ENCODE measurements at places on chromosomes 6 and 20.
A peak's percentile ranks its signal among the peaks of the same experiment; 100 is the strongest.

DNA sequence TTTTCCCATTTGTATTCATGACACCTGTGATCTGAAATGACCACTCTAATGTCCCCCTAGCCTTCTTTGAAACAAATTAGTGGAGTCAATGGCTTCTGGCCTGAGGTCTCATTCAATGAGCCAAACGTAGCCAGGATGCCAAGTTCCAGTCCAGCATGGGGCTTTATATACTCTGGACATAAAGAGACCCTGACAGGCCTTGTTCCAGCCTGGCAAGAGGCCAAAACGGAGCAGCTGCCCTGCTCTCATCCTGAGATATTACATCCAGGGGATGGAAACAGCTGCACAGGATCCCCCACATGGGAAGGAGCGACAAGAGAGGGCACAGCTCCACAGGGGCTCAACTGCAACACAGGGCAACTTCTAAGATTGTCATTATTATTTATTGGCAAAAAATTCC lies 437.8 kb downstream of the CDH26 start:
- no peak for DNase-seq

DNA sequence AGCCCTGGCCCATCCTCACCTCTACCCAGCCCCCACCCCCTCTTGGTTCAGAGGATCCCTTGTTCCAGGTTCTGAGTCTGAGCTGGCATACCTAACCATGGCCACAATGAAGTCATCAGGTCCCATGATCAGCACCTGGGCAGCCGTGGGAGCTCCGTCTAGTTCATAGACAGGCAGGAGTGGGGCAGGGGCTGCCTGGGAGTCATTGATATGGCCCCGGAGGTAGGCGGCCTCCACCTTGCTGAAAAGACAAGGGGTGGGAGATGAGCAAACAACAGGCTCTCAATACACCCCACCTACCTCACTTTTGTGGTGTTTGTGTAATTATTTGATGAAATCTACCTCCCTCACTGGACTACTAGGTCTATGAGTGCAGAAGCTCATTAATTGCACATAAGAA lies 20.4 kb downstream of the GGT7 start:
- DNase-seq: no peak

- no peak for DNase-seq
These were observed 2.2 kb downstream of the C20orf204 start for GRCh38 chr20:64038224-64038564.

DNA sequence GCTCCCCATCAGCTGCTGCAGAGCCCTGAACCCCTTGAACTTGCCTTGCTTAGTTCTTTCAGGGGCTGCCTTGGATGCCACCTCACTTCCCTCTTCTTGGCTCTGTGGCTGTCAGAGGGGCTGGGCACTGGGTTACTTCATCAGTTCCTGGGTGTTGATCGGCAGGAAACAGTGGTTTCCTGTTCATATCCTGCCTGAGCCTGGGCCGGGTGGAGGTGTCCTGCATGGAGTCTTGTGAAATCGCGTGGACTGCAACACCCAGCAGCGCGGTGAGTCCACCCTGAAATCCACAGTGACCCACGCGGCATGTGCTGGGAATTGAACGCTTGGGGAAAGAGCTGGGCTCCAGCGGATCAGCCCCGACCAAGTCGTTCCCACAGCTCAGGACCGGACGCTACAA lies 97.5 kb downstream of the CDH26 start:
- no peak for DNase-seq

DNA sequence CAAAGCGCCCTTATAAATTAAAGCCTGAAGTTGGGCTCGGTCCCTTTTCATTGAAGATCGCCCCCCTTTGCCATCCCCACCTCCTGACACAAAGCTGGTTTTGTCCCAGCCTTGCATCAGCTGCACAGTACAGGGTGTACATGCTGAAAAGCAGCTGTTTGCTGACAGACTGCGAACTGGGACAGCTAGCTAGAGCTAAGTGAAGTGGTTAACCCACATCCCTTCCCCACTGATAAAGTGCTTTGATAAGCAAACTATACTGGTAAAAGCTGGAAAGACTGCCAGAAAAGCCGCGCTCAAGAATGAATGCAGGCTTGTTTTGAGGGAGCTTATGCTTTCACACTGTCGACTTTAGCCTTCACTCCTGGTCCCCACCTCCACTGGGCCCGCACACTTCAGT lies 207.3 kb downstream of the GMDS start:
- DNase-seq: no peak

GRCh38 chr20:17641520-17641964 lies 40.5 kb downstream of the RRBP1 start:
- DNase-seq: no peak

DNA sequence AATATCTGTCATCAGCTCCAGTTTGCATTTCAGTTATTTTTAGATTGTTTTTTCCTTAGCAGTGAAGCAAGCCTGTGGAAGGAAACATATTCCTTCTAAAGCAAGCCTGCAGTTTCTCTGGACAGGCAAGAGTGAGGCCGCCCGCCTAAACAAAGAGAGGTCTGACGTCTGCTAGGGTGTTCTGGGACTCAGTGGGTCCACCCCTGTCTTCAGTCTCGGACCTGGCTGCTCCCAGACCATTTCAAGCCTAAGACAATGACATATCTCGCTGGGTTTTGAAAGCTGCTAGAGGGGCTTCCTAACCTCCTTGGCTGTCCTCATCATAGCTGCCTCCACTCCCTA lies 36.8 kb upstream of the RNF24 start:
- DNase-seq: no peak

GRCh38 chr6:143731789-143732188 lies 54.0 kb downstream of the PHACTR2 start:
- no peak for DNase-seq

DNA sequence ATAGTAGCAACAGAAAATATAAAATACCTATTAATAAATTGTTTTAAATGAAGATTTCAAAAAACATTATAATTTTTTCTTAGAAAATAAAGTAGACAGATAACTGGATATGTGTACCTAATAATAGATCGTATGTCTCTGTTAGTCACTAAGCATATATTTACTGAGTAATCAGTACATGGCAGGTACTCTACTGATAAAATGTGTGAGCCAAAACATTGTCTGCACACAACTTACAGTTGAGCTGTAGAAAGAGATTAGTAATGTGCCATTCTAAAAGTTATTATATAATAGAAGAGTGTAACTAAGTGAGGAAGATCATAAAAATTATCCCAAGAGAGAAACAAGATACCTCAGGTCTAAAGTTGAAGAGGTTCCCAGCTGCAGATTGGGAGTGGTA lies 929.9 kb upstream of the EPHA7 start:
- DNase-seq: no peak

GRCh38 chr6:26322645-26323482 lies 42.1 kb upstream of the BTN3A2 start:
- DNase-seq: no peak

- no peak for DNase-seq
These were observed 153.1 kb downstream of the MYB start for GRCh38 chr6:135334169-135334568.

DNA sequence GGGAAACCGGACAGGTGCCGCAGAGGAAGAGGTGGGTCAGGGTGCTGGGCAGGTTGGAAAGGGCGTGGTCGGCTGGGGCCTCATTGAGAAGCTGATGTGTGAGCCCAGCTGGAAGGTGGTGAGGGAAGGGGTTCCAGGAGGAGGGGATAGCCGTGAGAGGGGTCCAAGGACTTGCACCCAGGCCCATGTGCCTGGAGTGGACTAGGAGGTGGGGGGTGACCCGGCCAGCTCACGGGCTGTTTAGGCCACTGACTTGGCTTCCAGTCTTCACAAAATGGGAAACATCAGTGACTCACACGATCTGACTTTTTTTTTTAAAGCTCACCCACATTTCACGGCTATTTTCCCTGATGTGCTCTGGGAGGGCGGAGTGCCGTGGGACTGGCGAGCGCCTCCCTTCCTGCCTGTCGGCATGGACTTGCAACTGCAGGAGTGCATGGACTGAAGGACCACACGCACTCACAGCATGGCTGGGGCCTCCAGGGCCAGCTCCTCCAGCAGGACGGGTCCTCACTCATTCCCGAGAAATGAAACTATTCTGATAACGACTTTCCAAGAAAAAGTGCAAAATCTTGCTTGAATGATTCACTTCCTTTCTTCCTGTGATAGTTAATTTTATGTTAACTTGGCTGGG lies 13.5 kb upstream of the PDE10A start:
- no peak for DNase-seq

GRCh38 chr6:26006086-26006939 lies 43.7 kb downstream of the TRIM38 start:
- no peak for DNase-seq

DNA sequence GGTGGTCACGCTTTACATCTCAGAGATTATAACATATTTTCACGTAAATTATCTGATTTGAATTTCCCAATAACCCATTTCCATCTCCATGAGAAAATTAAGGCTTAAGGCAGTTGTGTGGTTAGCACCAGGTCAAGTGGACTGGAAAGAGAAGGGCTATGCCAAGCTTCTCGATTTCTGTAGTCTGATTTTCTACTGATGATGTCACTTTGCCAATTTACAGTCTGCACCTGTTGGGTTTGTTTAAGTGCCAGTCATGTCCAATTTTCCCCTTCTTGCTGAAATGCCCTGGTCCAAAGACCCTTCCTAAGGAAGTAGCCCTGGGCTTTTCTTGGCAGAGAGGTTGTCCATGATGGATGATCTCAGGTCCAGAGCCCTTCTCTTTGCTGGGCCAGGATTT lies 562.3 kb upstream of the BTBD3 start:
- DNase-seq: no peak

GRCh38 chr6:166795879-166796278 lies 160.5 kb downstream of the RNASET2 start:
- no peak for DNase-seq

DNA sequence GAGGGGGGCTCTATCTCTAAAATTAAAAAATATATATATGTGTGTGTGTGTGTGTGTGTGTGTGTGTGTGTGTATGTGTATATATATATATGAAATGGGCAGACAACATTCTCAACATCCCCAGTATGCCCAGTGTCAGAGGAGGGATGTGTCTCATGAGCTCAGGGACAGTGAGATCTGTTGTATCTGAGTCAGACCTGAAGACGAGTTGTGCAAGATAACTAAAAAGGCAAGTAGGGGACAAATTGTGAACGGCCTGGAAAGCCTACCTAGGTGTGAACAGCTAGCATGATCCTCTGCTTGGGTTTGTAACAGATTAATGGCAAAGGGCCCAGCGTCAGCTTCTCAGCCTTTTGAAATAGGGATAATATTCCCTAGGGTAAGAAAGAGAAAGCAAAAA lies 124.3 kb downstream of the FAXC start:
- no peak for DNase-seq

DNA sequence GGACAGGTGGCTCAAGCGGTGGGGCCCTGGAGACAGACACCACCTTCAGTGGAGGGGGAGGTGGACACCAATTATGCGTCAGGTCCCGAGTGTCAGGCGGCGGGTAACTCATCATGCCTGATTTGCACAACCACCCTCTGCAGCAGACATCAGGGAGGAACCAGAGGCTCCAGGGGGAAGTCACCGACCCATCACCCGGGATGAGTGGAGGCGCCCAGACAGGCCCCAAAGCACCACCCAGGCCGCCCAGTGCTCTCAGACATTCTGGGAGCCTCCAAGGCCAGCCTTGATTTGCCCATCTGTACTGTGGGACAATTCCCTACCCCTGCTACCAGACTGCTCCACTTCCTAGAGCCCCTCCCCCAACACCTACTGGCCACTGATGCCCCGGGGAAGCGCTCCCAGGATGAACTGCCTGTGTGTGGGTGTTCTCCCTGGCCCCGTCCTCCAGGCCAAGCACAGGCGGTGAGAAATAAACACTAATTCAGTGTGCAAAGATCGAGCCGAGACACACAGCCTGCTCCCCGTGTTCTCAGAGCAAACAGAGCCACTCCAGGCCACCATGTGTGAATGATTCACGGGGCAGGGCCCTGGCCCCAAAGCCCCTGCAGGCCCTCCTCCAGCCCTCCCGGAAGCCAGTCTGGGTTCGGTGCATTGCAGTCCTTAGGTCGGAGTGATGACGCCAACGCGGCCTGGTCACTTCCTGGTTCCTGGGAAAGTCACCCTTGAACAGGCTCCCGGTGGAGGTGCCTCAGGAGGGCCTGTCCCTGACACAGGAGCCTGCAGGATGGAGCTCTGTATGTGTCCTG lies 107.2 kb downstream of the ASXL1 start:
- peak; percentile 62 for DNase-seq

- DNase-seq: no peak
These were observed 122.0 kb downstream of the HTR1B start for GRCh38 chr6:77341058-77341986.

Data from renal cortex interstitium (tissue), 15 donors.